ENCODE measurements at places on chromosomes 3 and 15. TPM values are rescaled to one million over a fixed set of nuclear protein-coding genes. Genes with fewer than 3 reads are reported as not detected.

The CFAP20DC gene
- 1.5 TPM for total RNA-seq

The PHLDB2 gene
- total RNA-seq, result 85.2 TPM

The C3orf80 gene
- 2.2 TPM for total RNA-seq

The IMPG2 gene
- 0.20 TPM for total RNA-seq

The SLC41A3 gene
- total RNA-seq, result 40.8 TPM

The CACNA2D3 gene
- 4.5 TPM for total RNA-seq

The RTP3 gene
- total RNA-seq, result not detected

The SI gene
- not detected for total RNA-seq

The MAP6D1 gene
- total RNA-seq, result 0.42 TPM

The PPP1R14D gene
- total RNA-seq, result not detected

The DTWD1 gene
- 16.1 TPM for total RNA-seq

The AGTR1 gene
- total RNA-seq, result 32.8 TPM

The MYLK gene
- total RNA-seq, result 81.2 TPM

The GPR27 gene
- total RNA-seq, result 3.0 TPM

The CTXN2 gene
- not detected for total RNA-seq

Measured in tibial nerve (tissue), 4 donors.